ENCODE measurements at places on chromosomes 12 and 14.
A peak's percentile ranks its signal among the peaks of the same experiment; 100 is the strongest.

DNA sequence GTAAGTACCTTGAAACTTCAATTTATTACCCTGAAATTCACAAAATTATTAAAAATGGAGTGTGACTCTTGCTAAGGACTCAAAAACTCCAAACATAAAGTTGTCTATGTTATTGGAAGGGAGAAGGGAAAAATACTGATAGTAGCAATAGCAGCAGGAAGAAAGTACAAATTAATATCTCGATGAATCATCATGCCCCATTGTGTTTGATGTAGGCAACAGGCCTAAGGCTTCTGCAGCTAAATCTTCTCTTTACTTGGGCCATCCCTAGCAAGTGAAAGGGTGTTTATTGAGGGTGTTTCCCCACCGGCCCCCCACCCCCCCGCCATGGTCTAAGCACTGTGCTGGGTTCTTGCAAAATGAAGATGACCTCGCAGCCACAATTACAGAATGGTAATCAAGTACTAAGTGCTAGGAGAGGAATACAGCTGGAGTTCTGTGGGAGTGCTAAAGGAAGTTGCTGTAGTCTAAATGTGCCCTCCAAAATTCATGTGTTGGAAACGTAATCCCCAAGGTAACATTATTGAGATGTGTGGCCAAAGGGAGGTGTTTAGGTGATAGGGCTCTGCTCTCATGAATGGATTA, 76.5 kb downstream of the SNAPC1 start:
- DNase-seq, result no peak

DNA sequence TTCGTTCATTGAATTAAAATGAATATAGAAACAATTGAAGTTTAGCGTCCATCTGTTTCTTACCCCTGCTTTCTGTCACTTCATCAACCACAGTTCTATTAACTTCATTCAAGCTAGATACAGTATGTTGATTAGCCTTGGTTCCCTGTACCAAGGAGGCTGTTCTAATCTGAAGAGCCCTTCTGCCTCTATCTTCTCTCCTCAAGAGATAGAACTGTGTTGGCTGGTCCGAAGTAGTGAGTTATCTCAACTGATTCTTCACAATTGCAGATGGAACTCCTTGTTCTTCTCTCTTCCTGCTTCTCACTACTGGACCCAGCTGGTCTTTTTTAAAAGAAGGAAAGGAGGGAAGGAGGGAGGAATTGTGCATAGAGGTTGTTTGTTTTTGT, 82.1 kb upstream of the TRAF3 start:
- no peak for DNase-seq

DNA sequence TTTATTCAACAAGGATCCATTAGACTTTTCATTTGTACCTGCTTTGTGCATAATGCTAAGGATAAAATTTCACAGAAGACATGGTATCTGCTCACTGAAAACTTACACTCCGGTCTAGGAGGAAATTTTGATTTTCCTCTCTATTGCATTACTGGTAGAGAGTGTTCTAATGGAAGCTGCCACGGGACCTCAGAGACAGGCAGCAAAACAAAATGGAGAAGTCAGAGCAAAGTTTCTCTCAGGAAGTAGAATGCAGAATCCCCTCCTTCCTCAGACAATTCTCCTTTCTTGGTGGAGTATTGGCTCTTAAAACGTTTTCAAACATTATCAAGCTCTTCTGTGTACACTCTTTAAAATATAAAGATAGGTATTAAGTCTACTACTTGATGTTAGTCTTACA, 12.3 kb downstream of the CLEC2B start:
- no peak for DNase-seq

DNA sequence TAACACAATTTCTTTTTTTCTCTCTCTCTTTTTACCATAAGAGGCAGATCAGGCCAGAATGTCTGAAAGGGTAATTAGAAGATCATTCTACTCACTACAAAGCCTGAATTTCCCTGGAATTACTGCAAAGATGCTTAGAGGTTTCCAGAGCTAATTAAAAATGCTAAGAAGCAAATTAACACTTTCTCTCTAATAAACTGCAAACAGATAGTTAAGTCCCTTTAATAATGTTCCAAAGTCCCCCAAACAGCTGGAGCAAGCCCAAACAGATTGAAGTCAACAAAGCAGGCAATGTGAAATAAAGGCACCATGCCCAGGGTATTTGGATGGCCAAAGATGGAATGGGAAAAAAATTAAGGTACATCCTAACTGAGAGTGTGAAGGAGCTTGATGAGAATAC, 208.8 kb upstream of the LRFN5 start:
- no peak for DNase-seq

GRCh38 chr14:83908419-83908818, 1621.5 kb upstream of the FLRT2 start:
- DNase-seq, result no peak

DNA sequence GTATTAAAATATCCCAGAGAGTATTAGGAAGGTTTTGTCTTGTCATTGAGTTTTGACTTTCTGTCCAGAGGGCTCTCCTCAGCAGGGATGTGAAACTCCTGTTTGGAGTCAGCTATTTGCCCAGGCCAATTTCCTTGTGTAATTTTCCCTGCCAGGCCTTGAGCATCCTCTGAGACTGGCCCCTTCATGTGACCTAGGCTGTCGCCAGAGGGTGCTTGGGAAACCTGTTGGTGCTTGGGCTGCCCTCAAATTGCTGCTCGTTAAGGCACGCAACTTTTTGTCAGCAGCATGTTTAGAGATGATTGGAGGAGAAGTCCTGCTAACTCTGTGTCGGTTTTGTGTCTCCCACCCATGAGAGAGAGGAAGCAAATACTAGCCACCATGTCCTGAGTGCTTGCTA, 39.1 kb downstream of the IQSEC3 start:
- DNase-seq, result no peak

DNA sequence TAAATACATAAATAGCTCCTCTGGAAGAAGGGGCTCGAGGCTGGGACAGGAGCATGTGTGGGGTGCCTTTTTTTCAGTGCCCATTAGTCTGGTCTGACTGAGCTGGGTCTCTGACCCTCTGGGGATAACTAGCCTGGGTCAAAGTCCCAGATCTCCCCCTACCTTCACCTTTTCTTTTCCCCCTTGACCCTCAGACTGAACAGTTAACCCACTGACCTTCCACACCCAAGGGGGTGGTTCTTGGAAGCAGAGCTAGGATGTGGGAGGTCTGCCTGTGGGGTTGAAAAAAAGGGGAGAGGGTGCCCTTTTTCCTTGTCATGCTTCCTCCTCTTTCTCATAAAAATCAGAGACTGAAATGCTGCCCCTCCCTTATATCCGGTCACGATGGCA, 925 bp upstream of the GLI1 start:
- DNase-seq, result no peak

- no peak for DNase-seq
Observed at GRCh38 chr12:115079760-115080159, 395.8 kb upstream of the TBX3 start.

GRCh38 chr14:50000380-50001150, 107.7 kb downstream of the ARF6 start:
- DNase-seq, result peak; percentile 91

DNA sequence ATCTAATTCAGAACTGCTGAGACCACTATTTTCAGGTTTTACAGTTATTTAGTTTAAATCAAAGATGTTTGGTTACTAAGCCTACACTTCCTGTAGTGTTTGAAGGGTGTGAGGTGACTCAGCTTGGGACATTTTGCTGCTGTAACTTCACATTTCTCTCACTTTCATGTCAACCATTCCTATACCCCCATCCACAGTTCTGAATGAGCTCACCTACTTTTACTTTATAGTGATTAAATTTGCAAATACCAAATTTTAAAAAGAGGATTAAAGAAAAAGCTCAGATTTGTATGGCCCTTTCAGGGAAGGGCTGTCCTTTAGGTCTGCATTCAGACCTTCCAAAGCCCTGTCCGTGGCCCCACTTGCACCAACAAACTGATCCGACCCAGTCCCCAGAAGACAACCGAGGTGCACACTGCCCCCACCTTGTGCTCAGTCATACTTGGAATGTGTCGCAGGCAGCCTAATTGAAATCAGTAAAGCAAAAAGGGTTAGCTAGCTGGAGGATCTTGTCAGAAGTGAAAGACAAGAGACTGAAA, 174.4 kb downstream of the MON2 start:
- DNase-seq, result peak; percentile 66

DNA sequence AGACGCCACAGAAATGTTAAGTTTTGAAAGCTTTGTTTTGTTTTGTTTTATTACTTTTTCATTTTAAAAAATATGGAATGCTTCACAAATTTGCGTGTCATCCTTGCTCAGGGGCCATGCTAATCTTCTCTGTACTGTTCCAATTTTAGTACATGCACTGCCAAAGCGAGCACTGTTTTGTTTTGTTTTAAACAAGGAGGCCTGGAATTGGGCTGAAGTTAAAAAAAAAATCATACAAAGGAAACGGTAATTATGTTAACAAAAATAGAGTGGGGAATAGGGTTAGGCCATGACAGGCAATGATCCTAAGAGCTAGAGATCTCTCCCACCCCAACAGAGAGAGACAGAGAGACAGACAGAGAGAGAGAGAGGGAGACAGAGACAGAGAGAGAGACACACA, 57.0 kb downstream of the ZFP36L1 start:
- no peak for DNase-seq

- DNase-seq, result no peak
Observed at GRCh38 chr12:110109037-110109836, 14.9 kb upstream of the IFT81 start.

DNA sequence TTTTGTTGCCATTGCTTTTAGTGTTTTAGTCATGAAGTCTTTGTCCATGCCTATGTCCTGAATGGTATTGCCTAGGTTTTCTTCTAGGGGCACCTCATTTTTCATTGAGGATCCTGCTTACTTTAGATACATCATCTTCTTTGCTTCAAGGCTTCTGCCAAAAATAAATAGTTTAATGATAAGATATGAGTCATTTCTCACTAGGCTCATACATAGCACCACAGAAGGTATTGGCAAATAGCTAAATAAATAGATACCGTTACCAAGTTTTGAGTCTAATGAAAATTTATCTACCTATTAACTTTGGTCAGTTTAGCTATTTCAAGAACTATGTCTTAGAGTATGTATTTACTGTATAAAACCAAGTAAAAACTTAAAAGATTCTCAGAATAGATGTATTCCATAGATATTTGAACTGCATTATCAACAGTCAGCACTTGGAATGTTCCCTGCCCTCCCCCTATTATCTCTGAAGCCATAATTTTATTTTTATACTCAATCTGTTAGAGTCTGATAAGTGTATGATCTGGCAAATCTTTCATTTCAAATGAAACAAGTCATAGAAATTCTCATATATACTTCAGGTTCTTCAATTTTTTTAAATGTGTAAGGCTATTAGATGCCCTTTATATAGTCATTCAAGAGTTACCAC, 310.2 kb downstream of the CCDC91 start:
- no peak for DNase-seq

GRCh38 chr12:54160769-54161480, 27.9 kb downstream of the SMUG1 start:
- no peak for DNase-seq

GRCh38 chr14:60266021-60266937, 17.3 kb downstream of the PPM1A start:
- DNase-seq, result no peak

DNA sequence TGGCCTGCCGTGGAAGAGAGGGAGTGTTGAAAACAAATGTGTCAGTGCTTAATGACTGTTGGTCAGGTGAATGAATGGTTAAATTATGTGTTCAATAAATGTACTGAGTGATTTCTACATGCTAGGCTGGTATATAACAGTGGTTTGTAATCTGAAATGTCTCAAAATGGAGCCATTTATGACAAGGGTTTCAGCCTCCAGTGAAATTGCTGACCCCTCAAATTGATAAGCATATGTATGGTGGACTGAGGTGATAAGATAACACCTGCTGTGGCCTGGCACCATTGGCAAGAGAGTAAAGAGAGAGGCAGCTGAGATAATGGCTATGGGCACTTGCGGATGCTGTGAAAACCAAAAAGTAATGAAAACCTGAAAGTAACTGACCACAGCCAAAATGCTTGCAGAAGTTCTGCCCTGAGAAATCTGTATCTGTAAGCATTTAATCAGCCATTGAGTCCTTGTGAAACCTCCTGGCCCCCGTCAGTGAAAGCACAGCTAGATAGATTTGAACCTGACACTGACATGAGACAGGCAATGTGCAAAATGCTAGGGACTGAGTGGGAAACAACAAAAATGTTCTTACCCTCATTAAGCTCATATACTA, 1.4 kb upstream of the BCAT1 start:
- DNase-seq, result no peak

DNA sequence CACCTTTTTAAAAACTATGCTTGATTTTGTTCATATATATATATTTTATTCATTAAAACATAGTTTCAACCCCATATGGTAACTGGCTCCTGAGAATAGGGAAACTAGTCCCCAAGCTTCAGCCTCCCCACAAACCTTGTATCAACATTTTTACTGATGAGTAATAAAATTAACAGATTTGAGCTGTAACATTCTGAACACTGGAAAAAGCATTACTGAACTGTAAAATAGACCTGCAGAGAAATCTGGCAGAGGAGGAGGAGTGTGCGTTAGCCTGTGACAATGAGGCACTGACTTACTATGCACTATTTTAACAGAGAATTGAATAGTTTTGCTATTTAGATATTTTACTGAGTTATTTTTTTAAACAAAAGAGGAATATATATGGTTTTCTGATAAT, 43.1 kb downstream of the FRS2 start:
- DNase-seq, result no peak
